Lung (tissue), 17 donors: ENCODE measurements at places on chromosomes 2 and 18. TPM values are rescaled to one million over a fixed set of nuclear protein-coding genes. Genes with fewer than 3 reads are reported as not detected.

KYNU gene
- 18.7 TPM for total RNA-seq

- no peak for DNase-seq
Observed at GRCh38 chr2:159808032-159808425, 10.0 kb upstream of the CD302 start.

- DNase-seq, result no peak
Observed at GRCh38 chr2:84029903-84030575, 429.0 kb downstream of the SUCLG1 start.

DNA sequence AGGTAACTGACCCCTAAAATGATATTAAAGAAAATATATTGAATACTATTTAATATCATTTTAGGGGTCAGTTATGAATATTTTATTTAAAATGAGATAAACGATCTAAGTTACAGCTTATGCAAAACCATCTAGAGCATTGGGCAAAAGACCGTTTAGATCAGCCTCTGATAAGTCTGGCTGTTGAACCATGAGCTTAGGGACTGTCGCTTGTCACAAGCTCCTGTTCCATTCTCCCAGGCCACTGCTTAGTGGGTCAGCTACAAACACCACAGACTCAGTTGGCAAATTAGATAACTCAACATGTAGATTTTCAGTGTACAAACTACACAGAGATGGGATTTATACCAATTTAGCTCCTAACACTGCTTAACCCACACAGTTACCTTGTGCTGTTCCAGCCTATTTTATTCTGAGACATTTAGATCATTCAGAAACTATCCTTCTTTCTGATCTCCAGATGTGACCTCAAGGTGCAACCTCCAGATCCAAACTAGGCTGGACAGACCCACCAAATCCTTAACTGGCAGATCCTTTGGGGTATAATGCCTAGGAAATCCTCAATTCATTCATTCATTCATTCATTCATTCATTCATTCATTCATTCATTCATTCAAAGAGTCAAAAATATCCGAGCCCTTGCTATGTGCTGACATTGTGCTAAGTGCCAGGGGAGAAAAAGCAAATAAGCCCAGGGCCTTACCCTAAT is 82.8 kb downstream of the HRH4 start:
- DNase-seq, result no peak
